ENCODE measurements at places on chromosomes 12 and 14.

GRCh38 chr14:31435276-31435675 lies 14.9 kb upstream of the HEATR5A start:
- DNase-seq = no peak

DNA sequence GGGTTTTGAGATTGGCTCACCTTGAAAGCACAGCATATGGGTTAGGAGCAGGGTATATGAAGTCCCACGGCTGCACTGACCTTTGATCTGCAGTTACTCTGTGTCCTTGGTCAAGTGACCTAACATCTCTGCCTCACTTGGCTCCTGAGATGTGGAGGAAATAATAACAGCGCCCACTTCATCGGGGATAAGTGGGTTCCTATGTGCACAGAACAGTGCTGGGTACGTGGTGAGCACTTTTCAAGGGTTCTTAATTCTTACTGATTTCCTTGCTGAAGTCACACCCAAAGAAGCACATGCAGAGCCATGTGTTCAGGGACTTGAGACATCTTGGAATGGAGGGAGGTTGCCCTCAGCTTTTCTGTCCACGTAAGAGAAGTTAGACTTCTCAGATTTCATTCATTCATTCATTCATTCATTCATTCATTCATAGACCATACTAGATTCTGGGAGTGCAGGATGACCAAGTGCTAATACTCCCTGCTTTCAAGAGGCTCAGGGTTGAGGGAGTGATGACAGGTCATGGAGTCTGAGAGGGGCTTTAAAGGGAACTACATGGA lies 39.4 kb downstream of the ADGRD1 start:
- no peak for DNase-seq

DNA sequence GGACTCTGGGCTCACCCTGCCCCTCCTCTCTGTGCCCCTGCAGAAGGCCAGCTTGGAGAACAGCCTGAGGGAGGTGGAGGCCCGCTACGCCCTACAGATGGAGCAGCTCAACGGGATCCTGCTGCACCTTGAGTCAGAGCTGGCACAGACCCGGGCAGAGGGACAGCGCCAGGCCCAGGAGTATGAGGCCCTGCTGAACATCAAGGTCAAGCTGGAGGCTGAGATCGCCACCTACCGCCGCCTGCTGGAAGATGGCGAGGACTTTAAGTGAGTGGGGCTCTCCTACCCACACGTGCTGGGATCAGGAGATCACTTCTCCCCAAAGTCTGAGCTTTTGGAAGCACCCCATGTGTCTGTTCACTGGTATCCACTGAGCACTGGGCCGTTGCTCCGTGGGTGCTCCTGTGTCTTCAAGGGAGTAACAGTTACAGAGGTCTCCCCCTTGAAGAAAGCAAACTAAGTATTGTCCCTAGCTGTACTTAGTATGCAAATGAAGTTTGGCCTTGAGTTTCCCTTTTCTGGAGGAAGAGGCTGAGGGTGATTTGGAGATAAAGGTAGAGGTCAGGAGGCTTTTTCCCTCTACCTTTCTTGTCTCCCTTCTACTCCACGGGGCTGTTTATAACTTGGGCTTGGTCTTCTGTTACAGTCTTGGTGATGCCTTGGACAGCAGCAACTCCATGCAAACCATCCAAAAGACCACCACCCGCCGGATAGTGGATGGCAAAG lies 3.3 kb downstream of the KRT18 start:
- DNase-seq = no peak

DNA sequence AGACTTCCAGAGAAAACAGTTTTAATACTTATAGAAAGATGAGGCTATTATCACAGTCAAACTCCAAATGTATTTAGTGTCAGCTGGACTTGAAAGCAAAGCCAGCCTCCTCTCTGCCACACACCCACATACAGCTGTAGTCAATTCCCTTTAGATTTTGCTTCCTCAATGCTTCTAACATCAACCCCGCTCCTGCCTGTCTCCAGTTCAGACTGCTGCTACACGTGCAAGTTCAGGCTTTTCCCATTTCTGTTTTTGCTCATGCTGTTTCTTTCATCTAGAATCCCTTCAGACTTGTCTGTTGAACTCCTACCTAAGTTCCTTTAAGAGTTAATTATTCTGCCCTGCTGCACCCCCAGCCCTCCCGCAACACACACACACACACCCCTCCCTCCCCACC lies 380.0 kb downstream of the KCNH5 start:
- no peak for DNase-seq

- DNase-seq = no peak
Observed at GRCh38 chr12:28543021-28543890, 353.0 kb downstream of the CCDC91 start.

DNA sequence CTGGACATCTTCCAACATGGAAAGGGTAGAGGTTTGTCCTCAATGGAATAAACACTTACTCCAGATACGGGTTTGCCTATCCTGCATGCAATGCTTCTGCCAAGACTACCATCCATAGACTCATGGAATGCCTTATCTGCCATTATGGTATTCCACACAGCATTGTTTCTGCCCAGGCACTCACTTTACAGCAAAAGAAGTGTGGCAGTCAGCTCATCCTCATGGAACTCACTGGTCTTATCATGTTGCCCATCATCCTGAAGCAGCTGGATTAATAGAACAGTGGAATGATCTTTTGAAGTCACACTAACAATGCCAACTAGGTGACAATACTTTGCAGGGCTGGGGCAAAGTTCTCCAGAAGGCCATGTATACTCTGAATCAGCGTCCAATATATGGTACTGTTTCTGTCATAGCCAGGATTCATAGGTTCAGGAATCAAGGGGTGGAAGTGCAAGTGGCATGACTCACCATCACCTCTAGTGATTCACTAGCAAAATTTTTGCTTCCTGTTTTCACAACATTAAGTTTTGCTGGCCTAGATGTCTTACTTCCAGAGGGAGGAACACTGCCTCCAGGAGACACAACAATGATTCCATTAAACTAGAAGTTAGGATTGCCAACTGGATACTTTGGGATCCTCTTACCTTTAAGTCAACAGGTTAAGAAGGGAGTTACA lies 140.4 kb downstream of the SLC35F4 start:
- DNase-seq = peak; percentile 81

- no peak for DNase-seq
Observed at GRCh38 chr14:60647837-60648248, 1.4 kb downstream of the SIX1 start.

DNA sequence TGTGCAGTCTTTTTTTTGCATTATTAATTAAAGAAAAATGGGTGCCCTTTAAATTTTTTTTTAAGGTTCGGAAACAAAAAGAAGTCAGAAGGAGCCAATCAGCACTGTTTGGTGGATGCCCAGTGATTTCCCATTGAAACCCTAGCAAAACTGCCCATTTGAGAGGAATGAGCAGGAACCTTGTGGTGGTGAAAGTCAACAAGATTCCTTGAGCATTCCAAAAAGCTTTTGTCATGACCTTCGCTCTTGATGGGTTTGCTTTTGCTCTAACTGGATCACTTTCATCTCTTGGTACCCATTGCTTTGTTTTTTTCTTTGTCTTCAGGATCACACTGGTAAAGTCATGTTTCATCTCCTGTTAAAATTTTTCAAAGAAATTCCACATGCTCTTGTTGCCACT lies 54.1 kb downstream of the ADIPOR2 start:
- peak; percentile 56 for DNase-seq

- peak; percentile 60 for DNase-seq
Observed at GRCh38 chr12:117850048-117850447, 118.7 kb downstream of the KSR2 start.

DNA sequence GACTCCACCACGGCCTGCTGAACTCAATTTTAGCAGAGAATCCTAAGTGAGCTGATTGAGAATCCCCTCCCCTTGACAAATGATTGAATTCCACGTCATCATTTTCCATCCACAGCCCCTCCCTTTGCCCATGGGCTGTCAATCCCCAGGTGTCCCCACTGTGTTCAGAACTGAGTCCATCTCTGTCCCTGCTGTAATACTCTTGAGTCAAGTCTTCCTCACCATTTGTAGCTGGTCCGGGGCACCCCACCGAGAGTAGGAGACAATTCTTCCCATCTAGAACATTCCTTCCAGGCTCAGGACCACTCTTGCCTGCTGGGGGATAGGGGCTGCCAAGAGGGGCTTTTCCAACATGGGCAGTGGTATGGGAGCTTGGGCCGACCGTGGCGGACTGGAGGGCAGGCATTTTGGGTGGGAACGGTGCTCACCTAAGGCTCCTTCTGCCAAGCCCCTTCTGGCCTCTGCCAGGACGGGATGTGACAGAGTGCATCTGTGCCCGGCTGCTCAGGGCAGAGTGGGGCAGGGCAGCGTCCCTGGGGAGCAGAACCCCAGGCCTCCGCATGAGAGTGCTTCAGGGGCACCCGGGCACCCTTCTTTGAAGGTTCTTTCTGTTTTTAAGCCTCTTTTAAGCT lies 218.1 kb upstream of the RTL1 start:
- no peak for DNase-seq

DNA sequence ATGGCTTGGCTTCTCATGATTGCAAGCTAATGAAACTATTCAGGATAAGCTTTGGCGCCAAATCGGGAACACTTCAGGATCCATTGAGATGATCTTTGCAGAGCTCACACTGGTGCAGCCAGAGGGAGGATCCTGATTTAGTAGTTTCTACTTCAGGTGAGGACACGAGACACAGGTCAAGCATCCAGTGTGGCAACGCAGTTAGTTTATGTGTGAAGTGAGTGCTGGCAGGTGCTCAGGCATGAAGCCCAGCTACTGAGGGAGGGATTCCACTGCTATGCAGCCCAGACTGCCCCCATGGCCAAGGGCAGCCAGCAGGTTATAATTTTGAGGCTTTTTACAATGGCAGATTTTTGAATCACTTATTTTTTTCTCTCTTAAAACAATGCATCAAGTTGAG lies 113.5 kb upstream of the PCED1B start:
- DNase-seq = no peak

DNA sequence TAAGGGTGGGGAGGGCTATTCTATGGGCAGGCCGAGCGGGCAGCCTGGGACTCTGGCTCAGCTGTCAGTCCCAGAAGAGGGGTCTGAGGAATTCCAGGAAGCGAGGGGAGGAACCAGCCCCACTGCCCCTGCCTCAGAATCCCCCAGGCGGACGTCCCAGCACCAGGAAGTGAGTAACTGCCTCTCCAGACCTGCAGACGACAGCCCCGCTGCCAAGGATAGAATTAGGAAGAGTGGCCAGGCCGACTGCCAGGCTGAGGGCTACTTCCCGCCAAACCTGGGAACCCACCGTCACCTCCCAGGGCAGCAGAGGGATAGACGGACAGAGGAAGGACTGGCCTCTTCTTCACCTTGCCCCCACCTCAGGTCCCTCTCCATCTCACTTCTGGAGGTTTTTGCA lies 6.7 kb upstream of the BDKRB2 start:
- no peak for DNase-seq

GRCh38 chr12:123877968-123878367 lies 94.7 kb downstream of the CCDC92 start:
- DNase-seq = no peak

DNA sequence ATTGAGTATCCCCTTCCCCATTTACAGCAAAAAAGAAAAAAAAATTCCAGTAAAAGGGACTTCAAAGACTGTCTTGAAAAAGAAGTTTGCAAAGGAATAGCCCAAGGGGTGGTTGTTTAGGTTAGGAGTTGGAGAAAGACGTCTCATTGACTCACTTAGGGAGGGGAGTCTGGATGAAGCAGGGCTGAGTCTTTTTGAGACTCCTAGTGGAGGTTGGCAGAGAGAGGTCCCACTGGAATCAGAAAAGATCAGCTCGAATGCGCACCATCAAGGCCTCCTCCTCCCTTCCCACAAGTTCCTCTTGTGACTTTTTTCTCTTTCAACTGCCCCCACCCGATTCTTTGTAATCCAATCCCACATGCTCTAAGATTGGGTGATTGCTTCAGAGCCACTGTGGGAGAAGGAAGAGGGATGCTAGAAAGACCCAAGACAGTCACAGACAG lies 1.9 kb downstream of the ARHGEF40 start:
- peak; percentile 81 for DNase-seq

- DNase-seq = peak; percentile 32
Observed at GRCh38 chr12:67437011-67437410, 167.9 kb downstream of the CAND1 start.

DNA sequence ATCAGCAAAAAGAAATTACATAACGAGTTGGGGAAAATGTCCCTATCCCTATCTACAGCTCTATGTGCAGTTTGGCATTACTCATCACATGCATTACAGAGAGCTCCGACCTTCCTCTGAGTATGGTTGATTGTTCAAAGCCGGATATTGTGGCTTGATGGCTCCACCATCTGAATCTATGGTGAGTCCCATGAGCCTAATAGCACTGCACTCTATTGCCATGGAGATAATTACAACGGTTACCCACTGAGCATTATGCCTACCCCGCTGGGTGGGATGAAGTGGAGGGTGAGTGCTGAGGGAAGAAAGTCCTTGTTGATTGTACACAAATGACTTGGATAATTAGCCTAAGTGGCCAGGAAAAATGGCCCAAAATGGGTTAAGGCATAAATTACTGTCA lies 800.5 kb downstream of the NRXN3 start:
- no peak for DNase-seq

DNA sequence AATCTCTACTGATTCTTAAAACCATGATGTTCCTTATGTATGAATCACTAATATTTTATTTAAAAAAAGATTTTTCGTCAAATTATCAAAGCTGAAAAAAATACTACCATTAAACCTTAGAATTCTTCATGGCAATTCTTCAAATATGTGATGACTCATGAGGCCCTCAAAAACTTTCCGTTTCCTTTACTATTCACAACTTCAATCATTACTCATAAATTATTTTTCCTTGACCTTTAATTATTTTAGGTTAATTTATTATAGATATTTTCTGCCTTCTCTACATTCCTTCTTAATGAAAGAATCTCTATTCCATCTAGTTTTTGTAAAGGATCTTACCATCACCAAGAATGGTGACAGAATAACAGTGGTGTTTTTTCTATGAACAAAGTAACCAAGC lies 162.1 kb upstream of the SOX5 start:
- peak; percentile 8 for DNase-seq

DNA sequence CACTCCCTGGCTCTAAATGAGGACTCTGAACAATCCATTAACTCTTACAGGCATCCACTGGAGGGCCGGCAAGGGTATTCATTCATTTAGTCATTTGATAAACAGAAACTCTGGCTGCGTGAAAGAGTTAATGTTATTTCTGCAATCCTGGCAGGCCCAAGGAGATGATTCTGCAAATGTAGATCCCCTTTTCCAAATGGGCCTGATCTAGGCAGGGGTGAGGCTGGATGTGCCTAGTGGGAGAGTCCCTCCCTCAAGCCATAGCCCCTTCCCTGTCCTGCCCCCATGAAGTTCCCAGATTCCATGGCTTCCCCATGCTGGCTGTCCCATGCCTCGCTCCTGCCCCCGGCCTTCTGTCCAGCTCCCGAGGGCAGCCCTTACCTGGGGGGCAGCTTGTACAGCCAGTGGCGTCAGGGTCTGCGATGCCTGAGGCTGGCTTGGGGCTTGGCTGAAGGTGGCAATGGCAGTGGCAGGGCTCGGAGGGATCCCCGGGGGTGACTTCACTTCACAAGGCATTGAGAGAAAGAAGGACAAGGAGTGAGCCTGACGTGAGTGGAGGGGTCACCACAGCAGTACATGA lies 18.4 kb downstream of the POU6F1 start:
- no peak for DNase-seq

DNA sequence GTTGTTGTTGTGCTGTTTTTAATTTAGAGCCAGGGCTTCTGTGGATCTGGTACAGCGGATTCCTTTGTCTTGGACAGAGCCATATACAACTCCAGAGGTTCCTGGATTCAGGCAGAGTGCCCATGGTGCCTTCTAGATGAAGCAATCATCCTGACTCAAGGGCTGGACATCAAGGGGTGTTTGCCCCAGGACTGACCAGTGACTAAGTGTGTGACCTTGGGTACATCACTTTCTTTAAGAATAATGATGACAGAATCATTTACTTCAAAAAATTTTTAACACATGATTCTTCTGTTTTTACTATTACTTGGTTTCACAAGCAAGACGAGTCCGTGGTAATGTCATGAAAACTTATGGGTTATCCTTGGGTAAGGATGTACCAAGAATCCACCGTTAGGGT lies 397.3 kb downstream of the ZFP36L1 start:
- DNase-seq = no peak

Data from fibroblast of skin of back (primary cell).